ENCODE measurements at places on chromosomes 5 and 9.

- DNase-seq: no peak
Observed at GRCh38 chr9:130453487-130453886, 8.7 kb downstream of the ASS1 start.

GRCh38 chr9:126470241-126470993, 143.3 kb upstream of the LMX1B start:
- DNase-seq: peak; percentile 27

- no peak for DNase-seq
Observed at GRCh38 chr9:128637656-128638055, 19.0 kb downstream of the DYNC2I2 start.

DNA sequence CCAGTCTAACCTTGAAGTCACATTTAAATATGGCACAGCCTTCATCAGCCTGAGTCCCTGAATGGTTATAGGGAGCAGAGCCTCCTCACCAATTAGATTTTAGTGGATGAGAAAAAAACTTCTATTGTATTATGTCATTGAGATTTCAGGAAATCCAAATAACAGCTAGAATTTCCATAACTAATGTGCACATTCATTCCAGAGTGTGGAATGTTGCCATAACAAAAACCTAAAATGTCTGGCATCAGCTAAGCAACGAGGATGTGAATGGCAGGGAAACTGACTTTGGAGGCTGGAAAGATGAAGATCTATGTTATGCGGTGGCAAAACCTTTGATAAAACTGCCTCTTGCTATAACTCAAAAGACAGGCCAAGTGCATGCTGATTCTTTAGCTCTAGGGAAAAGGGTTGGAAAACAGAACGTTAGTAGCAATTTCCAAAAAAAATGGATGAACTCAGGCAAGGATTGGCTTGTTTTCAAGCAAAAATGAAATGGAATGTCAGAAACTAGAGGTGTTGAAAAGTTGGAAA, 91.3 kb upstream of the NFIB start:
- DNase-seq: no peak

- DNase-seq: no peak
Observed at GRCh38 chr9:91972076-91972626, 22.1 kb upstream of the ROR2 start.

- no peak for DNase-seq
Observed at GRCh38 chr5:980966-981365, 27.6 kb upstream of the NKD2 start.

GRCh38 chr9:88540251-88540763, 5.3 kb downstream of the NXNL2 start:
- no peak for DNase-seq

DNA sequence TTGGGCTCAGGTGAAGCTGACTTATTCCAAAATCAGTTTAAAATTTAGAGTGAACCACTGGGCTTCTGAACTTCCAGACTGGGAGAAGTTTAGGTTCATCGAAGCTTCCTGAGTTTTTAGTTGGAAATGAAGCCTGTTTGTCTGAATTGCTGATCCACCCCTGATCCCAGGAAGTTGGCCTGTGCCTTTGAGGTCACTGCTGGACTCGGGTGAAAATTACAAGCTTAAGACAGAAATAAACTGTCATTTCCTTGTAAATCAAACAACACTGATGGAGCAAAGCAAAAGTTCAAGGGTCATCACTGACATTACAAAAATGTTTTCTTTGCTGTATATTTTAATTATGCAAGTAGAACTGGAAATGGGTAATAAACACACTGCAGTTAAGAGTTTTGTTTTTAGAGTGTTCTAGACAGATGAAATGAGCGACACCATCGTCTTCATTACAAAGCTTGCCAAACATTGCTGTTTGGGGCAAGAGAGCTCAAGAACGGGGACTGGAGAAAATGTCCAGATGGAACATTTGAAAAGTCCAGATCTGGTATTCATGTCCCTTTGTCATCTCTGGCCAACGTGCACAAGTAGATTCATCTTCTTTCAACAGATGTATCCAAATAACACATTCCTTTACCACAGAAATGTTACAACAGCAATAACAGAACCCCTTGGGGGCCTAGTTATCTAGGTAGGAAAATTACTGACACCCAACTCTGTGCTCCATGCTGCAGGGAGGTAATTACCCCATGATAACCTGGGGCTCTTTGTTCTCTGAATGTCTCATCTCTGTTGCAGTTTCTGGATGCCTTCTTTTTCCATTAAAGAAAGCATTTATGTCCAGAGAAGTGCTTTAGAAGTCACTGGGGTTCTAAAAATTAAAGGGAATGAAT, 142.4 kb upstream of the ERCC6L2 start:
- DNase-seq: no peak

GRCh38 chr5:172678902-172679301, 37.8 kb downstream of the NEURL1B start:
- no peak for DNase-seq

DNA sequence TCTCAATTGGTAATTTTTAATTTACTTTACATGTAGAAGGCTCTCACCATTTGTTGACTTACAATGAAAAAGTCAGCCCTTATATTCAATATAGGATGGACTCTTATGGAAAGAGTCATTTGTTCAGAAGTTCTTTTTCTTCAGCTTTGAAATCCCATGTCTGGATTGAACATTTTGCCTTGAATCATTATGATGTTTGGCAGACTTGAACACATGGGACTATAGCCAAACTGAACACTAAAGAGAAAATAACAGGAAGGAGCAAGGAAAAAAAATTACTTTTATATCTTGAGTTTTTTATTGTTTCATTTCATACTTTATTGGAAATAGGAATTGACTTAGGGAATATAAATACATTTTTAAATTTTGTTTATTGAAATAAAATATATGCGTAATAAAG, 1503.0 kb downstream of the EFNA5 start:
- no peak for DNase-seq

GRCh38 chr5:151584057-151584937, 6.8 kb downstream of the FAT2 start:
- no peak for DNase-seq

GRCh38 chr5:168047043-168047668, 244.3 kb upstream of the WWC1 start:
- DNase-seq: peak; percentile 42

GRCh38 chr9:123465304-123465703, 109.3 kb downstream of the CRB2 start:
- DNase-seq: no peak

All from ELR (cell line).